IPS DF 6.9 (cell line): ENCODE measurements at places on chromosomes 16 and 17.

DNA sequence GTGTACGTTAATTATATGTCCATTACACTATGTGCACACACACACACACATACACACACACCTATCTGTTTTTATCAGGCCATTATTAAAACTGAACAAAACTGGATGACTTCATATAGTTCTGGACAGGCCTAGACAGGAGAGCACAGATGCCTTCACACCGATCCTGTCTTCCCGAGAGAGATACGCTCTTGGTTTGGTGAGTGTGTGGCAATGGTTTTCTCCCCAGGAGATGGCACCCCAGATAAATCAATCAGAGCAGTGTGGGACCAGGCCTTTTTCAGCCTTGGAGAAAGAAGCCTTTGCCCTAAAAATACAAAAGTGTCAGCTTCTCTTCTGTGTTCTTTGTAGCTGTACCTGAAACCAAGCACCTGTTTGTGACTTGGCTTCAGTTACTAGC, 83.7 kb downstream of the CPPED1 start:
- H3K27me3 ChIP-seq, result no peaks in the 10 kb centered on the region
- no peak overlapping the region for H3K4me3 ChIP-seq
- no peaks in the 10 kb centered on the region for H3K4me1 ChIP-seq
- no peak overlapping the region for H3K27ac ChIP-seq

DNA sequence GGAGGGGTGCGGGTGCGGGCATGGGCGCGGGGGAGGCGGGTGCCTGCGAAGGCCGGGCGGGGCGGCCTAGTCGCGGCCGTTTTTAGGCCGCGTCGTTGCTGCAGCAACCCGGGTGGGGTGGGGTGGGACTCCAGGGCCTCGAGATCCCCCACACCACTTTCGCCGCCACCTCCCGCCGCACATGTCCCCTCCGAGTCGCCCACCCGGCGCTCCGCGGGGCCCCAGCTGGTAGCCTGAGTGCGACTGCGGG, 11.3 kb downstream of the TBX2 start:
- H3K27me3 ChIP-seq, result peaks cover 52% of the 10 kb centered on the region
- peaks cover 2% of the 10 kb centered on the region; the same call in 1 of the 2 replicates for H3K4me1 ChIP-seq
- no peak for DNase-seq
- peak overlapping the region; percentile 48; the same call in 1 of the 2 replicates for H3K4me3 ChIP-seq
- no peaks in the 10 kb centered on the region; the same call in 1 of the 2 replicates for H3K36me3 ChIP-seq

DNA sequence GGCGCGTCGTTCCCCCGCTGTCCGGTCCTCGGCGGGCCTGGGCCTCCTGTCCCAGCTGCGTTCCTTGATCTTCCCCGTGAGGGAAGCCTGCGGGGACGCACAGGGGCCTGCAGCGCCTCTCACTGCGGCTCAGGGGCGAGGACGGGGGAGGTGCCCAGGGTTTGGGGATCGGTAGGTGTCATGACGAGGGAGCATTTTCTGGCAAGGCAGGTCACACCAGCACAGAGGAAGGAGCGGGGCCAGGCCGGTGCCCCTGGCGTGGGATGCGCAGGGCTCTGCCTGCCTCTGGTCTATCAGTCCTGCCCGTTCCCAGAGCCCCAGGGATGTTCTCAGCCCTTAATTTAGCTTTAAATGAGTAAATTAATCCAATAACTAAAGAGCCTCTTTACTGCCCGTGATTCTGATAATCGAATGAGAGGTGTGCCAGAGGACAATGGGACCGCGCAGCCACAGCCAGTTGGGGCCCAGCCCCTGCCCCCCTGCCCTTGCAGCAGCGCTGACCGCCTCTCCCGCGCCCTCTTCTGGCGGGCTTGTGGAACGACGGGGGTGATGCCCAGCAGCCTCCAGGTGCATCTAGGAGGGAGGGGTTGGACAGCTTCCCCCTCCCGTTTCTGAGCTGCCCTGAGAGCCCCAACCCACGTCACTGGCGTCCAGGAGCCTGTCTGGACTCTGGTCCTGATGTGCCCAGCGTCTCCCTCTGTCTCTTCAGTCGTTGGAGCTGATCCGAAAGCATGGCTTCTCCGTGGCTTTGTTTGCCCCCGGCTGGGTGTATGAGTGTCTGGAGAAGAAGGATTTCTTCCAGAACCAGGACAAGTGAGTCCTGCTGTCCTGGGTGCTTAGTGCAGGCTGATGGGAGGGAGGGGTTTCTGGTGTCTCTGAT, 7.9 kb downstream of the ENGASE start:
- H3K27me3 ChIP-seq, result no peaks in the 10 kb centered on the region
- H3K36me3 ChIP-seq, result peaks cover 26% of the 10 kb centered on the region
- no peaks in the 10 kb centered on the region for H3K4me1 ChIP-seq

DNA sequence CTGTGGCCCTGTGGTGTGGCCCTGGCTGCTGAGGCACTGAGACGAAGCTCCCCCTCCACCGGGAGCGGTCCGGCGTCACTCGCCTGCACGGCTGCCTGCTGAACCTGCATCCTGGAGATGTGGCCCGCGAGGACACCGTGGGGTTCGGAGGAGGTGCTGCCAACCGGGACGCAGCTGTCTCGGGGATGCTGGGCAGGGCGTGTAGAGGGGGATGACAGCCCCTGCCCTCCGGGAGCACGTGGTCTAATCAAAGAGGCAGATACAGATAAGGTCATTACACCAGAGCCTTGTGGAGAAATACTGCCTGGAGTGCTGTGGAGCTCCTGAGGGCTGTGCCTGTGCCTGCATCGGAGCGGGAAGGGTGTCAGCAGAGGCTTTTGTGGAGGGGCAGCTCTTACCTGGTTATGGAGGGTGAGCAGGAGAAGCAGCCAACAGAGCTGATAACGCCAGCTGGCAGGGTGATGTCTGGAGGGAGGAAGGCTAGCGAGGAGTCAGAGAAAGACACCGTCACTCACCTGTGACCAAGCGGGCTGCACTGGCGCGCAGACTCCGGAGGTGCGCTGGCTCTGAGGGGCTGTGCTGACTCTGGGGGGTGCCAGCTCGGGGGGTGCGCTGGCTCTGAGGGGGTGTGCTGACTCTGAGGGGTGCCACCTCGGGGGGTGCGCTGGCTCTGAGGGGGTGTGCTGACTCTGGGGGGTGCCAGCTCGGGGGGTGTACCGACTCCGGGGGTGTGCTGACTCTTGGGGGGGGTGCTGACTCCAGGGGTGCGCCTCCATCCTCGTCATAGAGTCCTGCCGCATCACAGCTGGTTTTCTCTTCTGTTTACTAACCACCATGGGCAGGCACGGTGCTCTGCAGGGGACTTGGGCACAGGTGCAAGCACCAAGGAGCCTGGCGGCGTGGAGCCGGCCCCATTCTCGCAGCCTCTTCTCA, 104.7 kb upstream of the CHMP6 start:
- H3K27me3 ChIP-seq, result no peaks in the 10 kb centered on the region
- no peak for DNase-seq
- H3K4me1 ChIP-seq, result no peaks in the 10 kb centered on the region
- H3K27ac ChIP-seq, result no peak overlapping the region

- no peaks in the 10 kb centered on the region for H3K36me3 ChIP-seq
- no peaks in the 10 kb centered on the region for H3K27me3 ChIP-seq
- no peak overlapping the region for H3K27ac ChIP-seq
- no peaks in the 10 kb centered on the region for H3K4me1 ChIP-seq
Measured at GRCh38 chr16:65481956-65482355, 360.1 kb upstream of the CDH11 start.

DNA sequence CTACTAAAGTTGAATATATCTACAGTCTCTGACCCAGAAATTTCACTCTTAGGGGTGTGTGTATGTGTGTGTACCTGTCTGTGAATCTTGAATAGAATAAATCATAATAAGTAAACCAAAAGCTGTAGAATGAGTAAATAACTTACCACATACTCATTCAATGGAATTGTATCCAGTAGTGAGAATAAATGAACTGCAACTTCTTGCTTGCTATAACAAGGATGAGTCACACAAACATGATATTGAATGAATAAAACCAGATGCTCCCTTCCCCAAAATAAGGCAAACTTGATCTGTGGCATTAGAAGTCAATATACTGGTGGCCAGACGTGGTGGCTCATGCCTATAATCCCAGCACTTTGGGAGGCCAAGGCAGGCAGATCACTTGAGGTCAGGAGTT, 259.8 kb upstream of the MON1B start:
- H3K36me3 ChIP-seq, result no peaks in the 10 kb centered on the region
- no peaks in the 10 kb centered on the region for H3K4me1 ChIP-seq
- H3K27me3 ChIP-seq, result no peaks in the 10 kb centered on the region
- H3K27ac ChIP-seq, result no peak overlapping the region
- no peak for DNase-seq
- H3K4me3 ChIP-seq, result no peak overlapping the region

DNA sequence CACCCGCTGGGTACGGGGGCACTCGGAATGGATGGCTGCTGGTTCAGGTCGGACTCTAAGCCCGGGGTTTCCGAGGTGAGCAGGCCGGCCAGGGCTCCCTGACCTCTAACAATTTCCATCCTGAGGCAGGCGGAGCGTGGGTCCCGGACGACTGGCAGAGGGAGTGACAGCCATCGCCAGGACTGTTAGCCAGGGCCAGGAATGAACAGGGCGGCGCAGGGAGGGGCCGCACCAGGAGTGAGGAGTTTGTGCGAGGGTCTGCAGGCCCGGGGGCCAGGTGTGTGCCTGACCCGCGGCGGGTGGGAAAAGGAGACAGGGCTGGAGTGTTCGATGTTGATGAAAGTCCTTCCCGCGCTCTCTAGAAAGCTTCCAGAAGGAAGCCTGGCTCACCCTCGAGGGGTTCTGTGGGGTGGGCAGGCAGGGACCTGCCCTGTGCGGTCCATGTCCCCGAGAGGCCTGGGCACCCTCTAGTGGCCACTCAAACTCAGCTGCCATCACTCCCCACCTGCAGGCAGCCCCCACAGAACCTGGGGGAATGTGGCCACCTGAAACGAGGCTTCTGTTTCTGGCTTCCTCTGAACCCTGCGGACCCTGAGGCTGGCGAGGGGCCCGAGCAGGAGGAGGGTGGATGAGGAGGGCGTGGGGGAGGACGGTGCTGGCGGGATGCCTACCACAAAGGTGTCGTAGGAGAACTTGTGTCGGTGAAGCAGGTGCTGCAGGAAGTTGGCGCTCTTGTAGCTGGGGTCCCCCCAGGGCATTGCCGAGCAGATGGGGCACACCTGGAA, 8.2 kb downstream of the RNF166 start:
- H3K27ac ChIP-seq, result no peak overlapping the region
- no peak overlapping the region for H3K4me3 ChIP-seq
- no peak for DNase-seq
- no peaks in the 10 kb centered on the region; the same call in 1 of the 2 replicates for H3K4me1 ChIP-seq
- peaks cover 19% of the 10 kb centered on the region; the same call in 1 of the 2 replicates for H3K36me3 ChIP-seq
- H3K27me3 ChIP-seq, result no peaks in the 10 kb centered on the region

DNA sequence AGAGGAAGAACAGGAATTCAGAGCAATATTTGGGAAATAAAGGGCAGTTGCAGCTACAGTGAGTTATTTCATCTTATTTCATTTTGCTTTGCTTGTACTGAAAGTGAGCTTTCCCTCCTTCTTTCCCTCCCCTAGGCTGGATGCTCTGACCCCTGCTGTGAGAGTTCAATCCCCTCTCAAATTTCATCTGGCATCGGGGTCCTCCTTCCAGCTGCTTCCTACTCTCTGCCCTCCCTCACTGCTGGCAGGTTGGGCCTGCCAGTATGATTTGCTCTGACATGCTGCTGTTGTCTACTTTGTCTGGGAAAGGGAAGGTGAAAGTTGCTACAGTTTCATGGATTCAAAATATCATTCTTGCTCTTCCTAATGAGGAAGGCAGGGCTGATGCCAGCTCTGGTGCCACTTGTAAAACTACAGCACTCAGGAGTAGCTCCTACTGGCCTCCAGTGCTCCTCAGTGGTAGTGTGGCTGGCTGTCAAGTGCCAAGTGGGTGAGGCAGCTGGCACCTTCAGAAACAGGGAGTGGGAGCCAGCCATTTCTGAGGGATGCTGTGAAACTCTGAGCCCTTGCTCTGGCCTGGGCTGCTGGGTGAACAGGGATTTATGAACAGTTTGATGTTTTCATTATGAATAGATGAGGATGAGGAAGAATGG, 408.6 kb downstream of the HAPSTR1 start:
- H3K4me3 ChIP-seq, result no peak overlapping the region
- H3K36me3 ChIP-seq, result no peaks in the 10 kb centered on the region
- peaks cover 3% of the 10 kb centered on the region for H3K4me1 ChIP-seq
- no peak for DNase-seq
- no peak overlapping the region for H3K27ac ChIP-seq

DNA sequence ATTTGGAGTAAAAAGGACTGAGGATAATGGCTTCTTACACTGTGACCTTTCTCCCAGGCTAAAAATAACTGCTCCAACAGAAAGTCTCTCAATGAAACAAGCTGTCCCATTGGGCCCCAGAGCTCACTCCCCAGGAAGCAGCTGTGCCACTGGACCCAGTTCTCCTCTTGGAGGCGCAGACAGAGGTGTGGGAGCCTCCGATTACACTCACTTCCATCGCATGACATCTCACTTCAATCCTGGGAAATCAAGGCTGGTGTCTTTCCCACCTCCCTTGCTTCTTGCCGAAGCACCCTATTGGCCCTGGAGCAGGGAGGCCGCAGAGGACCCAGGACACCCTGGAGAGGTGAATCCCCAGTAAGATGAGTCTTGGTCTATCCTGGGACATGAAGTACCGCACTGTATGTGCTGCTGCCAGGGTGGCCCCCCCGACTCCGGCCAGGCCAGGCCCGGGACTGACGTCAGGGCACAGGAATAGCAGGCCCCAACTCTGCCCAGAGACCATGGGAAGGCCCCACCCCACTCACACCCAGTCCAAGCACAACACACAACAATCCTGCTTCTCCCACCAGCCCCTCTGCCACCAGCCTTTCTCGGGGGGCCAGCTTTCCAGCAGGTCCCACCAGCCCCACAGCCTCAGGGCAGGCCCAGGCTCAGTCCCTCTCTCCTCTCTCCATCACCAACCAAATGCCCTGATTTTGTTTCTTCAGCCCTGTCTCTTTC, 29.5 kb downstream of the SRL start:
- DNase-seq, result no peak
- H3K27me3 ChIP-seq, result no peaks in the 10 kb centered on the region
- no peak overlapping the region for H3K4me3 ChIP-seq
- peaks cover 2% of the 10 kb centered on the region; the same call in 1 of the 2 replicates for H3K4me1 ChIP-seq
- H3K36me3 ChIP-seq, result no peaks in the 10 kb centered on the region
- no peak overlapping the region for H3K27ac ChIP-seq

DNA sequence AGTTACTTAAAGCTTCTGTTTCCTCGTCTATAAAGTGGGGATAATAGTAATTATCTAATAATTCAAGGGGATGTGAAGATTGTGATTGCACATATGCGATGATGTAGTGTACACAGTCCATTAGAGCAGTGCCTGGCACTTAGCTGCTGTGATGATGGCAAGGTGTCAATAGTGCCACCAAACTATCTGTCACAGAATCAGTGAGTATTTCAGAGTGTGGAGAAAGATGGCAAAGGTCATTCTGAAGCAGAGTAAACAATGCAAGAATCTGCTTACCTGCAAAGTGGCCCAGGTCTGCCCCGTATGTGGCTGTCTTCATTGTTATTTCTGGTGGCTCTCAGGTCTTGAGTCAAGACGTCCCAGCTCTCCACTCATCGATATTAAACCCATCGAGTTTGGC, 15.1 kb downstream of the SYT17 start:
- no peaks in the 10 kb centered on the region for H3K36me3 ChIP-seq
- no peaks in the 10 kb centered on the region for H3K27me3 ChIP-seq
- H3K4me1 ChIP-seq, result peaks cover 7% of the 10 kb centered on the region
- DNase-seq, result no peak
- H3K27ac ChIP-seq, result no peak overlapping the region

- no peaks in the 10 kb centered on the region for H3K4me1 ChIP-seq
- H3K27me3 ChIP-seq, result no peaks in the 10 kb centered on the region
- peak within 1 kb of the TSS; percentile 89 for H3K4me3 ChIP-seq
- no peak within 1 kb of the TSS for H3K27ac ChIP-seq
- no peaks in the 10 kb centered on the region for H3K36me3 ChIP-seq
Measured at GRCh38 chr16:4425378-4426020, at the start of gene DNAJA3. DNAJA3 (plus strand) TSS chr16:4425868; CDS start chr16:4425882, 14 bp downstream.
